ENCODE measurements at places on chromosomes 2 and 18.

GRCh38 chr2:68653538-68653982, 10.2 kb downstream of the PROKR1 start:
- no peak for DNase-seq

- DNase-seq: no peak
These were observed 239.3 kb upstream of the SP5 start for GRCh38 chr2:170475878-170476277.

DNA sequence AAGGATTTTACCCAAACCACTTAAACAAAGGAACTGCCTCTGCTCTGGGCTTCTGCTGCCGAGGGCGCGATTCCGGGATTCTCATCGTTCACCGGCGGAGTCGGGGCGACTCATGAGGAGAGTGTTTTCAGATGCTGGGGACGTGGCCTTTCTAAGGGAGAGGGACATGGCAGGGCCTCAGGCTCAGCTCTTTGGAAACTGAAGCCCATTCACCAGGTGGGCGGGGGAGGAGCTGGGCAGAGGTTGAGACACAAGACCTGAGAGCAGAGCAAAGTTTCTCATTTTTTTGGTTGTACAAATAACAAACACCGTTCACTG, 29.8 kb downstream of the NFATC1 start:
- DNase-seq: no peak

GRCh38 chr2:142299021-142299420, 168.2 kb upstream of the LRP1B start:
- DNase-seq: no peak

DNA sequence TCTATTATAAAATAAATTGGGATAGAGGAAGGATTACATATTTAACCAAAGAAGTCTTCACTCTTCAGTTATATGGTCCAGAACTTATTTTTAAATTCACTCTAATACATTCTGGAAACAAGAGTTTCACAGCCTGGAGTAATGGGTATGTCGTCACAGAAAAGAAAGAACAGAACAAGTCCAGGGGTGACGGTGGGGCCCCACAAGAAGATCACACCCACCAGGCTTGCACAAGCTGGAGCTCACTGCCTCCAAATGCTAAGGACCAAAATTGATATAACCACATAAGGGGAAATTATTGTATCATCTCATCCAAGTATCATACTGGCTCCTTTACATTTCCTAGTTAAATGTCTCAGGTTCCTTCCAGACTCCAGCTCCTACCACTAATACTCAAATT, 11.3 kb downstream of the LRPPRC start:
- no peak for DNase-seq

GRCh38 chr18:44725300-44726058, 44.8 kb downstream of the SETBP1 start:
- DNase-seq: peak; percentile 40

DNA sequence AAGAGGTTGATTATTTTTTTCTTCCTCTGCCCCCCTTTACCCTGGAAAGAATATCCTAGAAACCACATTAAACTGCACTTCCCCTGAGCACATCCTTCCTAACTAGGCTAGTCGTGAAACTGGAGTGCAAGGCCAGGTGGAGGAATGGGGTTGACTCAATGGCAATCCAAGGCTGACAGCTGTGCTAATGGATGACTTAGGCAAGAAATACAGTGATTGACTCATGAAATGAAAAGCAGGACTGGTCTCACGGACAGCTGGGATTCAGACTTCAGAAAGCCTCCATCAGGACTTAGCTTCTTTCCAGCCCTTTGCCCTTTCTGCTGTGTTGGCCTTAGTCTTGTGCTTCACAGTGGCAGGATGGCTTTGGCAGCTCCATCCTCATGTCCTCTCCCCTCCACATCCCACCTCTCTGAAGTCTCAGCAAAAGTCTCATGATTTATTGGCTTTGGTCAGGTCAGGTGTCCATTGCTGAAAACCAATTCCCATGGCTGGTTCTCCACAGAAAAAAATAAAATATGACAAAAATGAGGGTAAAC, 33.8 kb downstream of the INSIG2 start:
- no peak for DNase-seq

DNA sequence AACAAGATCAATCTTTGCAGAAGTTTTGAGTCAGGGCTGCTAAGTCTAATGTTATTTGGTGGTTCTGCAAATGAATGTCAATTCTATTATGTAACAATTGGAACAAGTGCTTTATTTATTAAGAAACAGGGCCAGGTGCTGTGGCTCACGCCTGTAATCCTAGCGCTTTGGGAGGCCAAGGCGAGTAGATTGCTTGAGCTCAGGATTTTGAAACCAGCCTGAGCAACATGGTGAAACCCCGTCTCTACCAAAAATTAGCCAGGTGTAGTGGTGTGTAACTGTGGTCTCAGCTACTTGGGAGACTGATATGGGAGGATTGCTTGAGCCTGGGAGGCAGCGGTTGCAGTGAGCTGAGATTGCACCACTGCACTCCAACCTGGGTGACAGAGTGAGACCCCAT, 13.2 kb upstream of the RNF103 start:
- no peak for DNase-seq

DNA sequence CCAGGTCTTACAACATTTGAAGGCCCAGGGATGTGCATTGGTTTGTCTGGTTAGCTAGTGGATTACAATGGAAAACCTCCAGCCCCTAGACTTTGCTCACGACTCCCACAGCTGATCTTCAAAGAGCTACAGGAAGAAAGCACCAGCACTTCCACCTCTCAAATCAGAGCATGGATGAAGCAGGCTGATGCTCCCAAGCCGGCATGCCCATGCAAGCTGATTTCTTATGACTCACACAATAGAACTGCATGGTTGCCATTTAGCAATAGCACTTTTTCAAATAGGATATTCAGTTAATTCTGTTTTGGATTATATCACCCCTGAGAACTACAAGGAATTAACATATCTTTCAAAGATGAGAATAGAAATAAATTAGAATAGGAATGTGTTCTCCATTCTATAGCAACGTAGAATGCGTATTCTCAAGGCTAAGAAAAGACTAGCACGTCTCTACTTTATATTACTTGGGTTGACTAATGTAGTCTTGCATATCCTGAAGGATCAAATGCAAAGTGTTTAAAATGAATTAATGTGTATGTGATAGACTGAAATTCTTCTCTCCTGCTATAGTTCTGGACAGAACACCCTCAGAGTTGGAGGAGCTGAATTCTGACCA, 292.4 kb downstream of the TRIB2 start:
- DNase-seq: no peak

- no peak for DNase-seq
These were observed 726.6 kb upstream of the FANCL start for GRCh38 chr2:58967736-58968135.

DNA sequence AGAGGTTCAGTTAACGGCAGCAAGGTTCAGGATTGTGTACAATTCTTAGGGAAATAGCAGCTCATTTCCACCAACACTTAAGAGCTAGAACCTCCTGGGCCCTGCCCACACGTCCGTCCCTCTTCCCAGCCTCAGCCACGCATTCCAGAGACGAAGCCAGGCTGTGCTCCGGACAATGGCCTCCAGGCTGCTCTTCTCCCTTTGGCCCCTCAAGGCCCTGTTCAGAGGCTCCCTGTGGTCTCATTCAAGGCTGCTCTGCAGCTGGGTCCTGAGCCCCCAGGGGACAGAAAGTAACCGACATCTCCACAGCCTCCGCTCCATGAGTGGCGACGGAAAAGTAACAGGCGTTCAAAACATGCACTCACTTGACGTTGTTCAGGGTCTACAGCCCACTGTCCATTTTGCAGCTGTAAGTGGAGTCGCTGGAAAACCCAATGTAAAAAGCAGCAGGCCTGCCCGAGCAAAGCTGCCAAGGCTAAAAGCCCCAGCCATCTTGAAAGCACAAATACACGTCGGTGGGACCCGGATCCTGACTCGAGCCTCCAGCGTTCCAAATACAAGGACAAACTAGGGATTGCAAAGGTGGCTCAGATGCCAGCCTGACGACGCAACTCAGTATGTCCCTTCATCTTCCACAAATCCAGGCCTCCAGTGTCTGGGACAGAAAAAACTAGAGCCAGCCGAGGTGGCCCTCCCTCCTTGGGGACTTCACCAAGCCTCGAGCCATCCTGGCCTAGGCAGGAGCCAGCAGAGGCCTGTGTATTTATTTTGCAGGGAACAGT, 76.9 kb downstream of the NDUFA10 start:
- DNase-seq: no peak

DNA sequence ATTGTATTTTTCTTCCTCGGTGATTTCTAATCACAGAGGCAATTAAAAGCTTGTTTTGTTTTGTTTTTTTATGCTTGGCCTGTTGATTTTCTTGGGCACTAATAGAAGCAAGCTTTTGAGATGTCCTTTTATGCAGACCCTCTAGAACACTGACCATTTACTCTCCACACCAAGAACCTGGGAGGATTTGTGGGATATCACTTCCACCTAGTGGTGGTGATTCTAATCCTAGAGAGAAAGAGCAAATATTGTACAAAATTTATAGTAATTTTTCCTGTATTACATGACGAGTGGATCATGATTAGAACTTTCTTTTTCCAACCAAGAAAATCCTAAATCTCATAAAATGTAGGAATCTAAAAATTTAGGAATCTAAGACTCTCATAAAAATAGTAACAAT, 23.4 kb downstream of the NEMP2 start:
- DNase-seq: no peak

GRCh38 chr2:219526320-219527075, 12.2 kb downstream of the ASIC4 start:
- no peak for DNase-seq

DNA sequence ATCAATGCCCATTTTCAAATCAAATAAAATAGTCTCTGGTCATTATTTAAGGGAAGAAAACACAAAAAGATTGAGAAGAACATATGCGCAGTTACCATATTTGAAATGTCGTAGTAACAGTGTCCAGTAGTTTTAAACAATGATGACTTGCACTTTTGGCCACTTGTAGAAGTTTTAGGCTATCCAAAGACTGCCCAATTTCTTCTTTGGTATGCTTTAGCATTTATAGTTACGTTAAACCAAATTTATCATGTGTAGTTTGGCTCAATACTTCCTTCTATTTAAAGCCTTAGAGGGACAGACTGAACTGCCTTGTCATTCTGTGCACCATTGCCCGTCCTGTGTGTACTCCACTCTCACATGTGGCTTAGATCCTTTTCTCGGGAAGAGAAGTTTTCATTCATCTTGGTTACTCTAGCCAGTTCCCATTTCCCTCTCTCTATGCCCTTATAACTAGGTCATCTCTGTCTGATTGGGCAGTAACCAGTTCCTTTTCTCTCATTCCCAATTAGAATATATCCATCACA, 84.8 kb upstream of the TTN start:
- DNase-seq: no peak

Data from activated CD4-positive, CD25-positive, alpha-beta regulatory T cell treated with anti-CD3 and anti-CD28 coated beads, Interleukin-2, amount 50 U/mL, for 16 hours (primary cell).